A172 (cell line): ENCODE measurements at places on chromosomes 4 and X. TPM values are rescaled to one million over a fixed set of nuclear protein-coding genes. Genes with fewer than 3 reads are reported as not detected.
A peak's percentile ranks its signal among the peaks of the same experiment; 100 is the strongest.

Gene BEND2
- 1.4 and 2.6 TPM in 2 replicates for total RNA-seq

Gene CCNB3
- 0.19 TPM in 1 of 2 replicates, not detected in the other for total RNA-seq

Gene LGI2
- 0.19 and 0.93 TPM in 2 replicates for total RNA-seq

Gene ARR3
- not detected in 2 replicates for total RNA-seq

GRCh38 chr4:102219129-102219528 is 126.2 kb downstream of the SLC39A8 start:
- DNase-seq, result no peak

DNA sequence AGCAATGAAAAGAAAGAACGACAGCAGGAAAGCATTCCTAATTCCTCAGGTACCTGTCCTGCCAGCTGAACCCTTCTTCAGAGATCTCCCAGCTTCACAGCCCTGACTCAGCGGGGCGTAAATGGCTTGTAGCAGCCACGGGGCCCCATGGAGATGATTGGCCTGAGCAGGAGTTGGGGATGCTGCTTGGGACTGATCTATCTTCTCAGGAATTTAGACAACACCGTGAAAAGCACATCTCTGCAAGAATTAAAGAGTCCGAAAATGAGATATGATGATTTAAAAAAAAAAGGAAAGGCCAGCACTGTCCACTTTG is 22.5 kb upstream of the SLC25A4 start:
- DNase-seq, result no peak

GRCh38 chrX:109190542-109190941 is 291.3 kb downstream of the GUCY2F start:
- DNase-seq, result no peak

DNA sequence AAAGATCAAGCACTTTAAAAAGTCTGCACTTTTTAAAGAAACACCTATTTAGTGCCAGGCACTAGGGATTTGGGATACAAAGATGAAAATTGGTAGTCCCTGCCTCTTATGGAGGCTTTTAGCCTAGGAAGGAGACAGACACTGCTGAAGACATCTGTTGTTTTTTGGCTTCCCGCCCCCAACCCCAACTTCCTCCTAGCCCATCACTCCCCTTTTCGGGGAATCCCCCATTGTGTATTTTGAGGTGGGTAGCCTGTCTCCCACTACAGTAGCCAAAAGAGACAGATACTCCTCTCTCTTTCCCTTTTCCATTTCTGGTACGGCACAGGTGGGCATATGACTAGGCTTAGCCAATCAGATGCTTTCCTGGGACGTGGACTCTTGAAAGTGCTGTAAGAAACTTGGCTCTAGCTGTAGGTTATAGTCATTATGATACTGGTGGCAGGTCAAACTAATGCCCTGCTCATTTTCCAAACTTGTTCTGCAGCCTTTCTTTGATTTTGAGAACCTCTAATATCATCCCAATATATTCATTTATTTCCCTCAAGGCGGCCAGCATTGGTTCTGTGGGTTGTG is 194.6 kb upstream of the RBPJ start:
- no peak for DNase-seq

DNA sequence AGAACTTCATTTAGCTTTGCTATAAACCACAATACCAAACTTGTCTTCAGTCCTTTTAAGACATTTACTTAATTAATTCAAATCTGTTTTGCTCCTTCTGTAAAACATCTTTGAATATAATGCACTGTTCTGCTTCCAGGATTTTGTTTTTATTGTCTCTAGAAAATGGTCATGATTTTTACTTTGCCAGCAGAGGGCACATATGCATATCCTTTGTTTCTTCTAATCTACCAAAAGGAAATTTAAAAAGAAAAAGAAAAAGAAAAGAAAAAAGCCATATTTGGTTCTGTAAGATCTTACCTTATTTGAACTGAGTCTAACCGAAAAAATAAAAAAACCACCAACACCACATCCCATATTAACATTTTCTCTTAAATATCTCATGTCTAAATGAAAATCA is 101.9 kb upstream of the CCSER1 start:
- peak; percentile 7 for DNase-seq

DNA sequence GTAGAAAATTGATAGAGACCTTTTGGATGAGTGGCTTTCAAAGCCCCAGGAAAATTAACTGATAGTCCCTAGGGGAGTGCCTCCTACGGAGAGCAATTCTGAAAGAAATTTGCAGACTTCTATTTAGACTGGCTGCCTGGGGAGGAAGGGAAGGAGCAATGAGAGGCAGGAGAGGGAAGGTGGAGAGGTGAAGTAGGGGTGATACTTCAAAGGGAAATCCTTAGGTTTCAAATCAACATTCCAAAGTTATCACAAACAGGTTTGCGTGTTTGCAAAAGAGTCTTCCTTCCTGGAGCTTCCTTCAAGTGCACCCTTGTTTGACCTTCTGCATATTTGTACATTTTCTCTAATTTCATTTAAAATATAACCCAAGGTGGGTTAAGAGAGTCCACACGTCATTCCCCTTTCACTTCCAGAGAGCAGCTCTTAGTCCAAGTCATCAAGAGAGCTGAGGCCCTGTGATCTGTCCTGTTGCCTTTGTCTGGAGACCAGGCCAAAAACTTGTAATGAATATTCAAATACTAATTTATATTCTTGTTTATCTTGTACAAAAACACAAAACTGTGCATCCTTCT is 157.8 kb downstream of the CLCN4 start:
- DNase-seq, result no peak

DNA sequence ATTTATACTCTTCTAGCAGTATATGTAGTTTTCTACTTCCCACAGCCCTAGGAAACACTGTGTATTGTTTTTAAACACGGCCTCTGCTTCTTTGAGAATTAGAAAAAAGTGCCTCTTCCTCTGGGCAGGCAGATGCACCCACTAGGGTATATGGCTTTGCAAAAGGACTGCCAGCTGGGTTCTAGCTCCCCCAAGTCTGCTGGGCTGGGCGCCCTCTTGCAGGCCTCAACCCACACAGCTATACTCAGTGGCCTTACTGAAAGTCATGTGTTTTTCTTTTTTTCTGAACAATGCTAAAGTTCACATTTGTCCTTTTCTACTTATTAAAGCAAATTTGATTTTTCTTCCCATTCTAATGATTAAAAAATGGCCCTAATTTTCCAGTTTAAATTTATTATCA is 35.5 kb upstream of the BMPR1B start:
- DNase-seq, result no peak

DNA sequence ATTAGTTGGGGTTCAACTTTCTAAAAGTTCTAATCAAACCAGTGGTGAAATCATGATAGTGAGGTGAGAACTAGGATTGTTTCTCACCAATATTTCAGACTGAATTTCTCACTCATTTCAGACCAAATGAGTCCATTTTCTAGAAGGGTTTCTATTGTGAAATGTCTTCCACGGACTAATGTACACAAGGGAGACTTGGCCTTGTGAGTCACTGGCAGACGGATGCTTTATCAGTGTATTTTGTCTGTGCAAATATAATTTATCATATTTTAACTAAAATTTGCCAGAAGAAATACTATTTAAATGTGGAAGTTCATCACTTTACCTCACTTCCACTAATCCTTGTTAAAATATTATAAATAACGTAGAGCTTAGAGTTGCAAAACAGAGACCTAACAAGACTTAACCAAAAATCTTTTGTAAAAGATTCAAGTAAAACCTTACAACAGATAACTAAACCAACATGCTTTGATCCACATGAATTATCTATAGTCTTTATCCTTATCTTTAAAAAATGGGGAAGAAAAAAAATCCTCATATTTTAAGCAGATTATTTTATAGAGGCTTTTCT is 506.0 kb upstream of the FAM241A start:
- no peak for DNase-seq

DNA sequence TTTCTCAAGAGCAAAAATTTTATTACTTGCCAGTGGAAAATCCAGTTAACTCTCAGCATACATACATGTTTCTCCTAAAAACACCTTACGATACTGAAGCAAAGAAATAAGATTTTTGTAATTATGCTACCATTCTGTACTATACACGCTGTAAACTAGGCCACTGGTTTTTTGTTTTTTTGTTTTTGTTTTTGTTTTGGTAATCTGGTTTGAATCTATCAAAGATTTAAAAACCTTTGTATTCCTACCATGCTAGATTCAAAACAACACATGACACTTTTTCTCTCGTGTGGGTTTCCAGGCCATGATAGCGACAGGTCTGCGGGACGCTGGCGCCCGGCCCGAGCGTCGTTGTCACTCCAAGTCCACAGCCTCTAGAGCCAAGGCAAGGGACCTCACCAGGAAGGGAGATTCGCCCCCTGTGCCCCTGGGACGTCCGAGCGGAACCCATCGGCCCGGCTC is 723 bp downstream of the TMEM192 start:
- DNase-seq, result no peak

GRCh38 chrX:40448793-40449192 is 132.0 kb upstream of the ATP6AP2 start:
- no peak for DNase-seq

DNA sequence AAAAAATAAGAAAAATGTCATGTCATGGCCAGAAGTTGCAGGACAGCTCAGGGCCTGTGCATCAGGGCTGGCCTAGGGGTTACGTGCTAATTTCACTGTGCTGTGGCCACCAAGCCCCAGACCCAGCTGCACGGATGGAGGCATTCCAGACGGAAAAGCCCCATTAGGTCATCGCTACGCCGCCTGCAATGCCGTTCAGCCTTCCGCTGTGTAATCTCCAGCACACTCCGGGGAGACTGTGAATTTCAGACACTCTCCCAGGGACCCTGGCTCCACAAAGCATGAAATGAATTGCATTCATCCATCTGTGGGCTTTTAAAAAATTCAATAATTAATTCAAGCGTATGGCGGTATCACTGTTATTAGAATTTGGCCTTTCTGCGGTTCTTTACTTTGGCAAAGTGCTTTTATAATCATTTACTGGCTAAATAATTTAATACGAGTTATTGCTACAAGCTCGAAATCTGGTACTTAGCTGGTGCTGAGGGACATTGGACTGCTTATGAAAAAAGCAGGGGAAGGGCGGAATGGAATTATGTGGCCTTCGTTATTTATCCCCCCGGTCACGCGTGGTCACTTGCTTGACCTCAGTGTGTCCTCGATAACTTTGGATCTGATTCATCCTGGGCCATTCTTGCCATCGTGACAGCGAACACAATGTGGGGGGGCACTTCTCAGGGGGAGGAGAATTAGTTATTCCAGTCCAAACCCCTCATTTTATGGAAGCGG is 9.0 kb upstream of the NSG1 start:
- DNase-seq, result no peak

- no peak for DNase-seq
Observed at GRCh38 chr4:82640540-82640939, 78.8 kb upstream of the TMEM150C start.

DNA sequence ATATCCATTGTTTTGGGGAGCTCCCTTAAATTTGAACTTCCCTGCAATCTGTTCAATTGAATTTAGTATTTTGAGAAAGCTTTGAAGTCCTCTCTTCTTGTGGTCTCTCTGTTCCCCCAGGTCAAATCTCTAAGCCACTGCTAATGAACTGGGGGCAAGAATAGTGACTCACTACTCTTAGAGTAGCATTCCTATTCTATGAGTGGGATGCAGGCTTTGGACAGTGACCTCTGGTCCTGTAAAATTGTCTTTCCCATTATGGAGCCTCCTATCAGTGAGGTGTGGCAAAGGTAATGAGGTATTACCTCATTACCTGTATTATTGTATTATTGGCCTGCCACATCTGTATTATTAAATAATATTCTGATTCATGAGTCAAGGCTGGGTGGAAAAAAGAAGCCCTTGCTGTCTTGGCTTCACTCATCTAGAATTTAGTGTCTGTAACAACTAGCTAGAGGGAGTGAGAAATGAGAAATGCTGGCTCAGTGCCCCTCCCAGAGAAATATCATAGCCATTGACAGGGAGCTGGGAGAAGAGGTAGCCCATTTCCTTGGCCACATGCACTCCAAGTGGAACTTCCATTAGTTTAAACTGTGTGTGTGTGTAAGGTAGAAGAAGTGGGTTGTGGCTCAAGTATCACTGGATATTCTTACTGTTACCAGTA is 393.9 kb upstream of the CTSO start:
- peak; percentile 74 for DNase-seq

DNA sequence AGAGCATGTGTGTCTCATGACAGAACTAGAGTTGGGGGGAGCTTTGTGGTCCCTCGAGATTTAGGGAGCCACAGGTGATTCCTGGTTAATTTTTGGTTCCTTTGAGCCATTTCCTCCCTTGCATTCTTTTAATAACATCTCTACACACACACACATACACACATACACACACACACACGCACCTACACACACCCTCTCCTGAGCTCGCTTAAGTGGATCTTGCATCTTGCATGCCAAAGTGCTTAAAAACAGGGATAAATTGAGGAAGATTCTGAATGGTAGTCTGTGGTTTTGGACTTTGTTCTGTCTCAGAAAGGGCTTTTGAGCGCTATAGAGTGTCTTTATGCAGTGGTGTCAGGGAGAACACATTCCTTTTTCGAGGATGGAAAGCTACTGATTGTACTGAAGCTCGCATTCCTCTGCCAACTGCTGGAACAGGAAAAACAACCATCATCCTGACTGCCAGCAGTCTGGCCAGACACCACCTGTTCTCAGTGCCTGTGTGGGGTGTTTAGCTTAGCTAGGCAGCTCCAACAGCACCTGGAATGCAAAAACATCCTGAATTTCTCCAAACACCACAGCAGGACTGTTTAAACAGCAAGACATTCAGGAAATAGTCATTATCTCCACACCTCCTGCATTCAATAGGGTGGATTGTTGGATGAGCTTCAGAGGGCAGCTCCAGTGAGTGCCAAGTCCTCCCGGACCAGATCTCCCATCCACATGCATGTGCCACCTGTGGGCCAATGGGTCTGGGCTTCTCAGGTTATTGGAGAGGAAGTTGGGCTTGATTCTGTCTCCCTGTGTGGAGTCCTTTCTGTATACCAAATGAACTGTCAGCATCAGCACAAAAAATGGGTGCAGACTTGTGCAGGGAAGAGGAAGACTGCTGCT is 21.9 kb upstream of the IGFBP7 start:
- peak; percentile 27 for DNase-seq

DNA sequence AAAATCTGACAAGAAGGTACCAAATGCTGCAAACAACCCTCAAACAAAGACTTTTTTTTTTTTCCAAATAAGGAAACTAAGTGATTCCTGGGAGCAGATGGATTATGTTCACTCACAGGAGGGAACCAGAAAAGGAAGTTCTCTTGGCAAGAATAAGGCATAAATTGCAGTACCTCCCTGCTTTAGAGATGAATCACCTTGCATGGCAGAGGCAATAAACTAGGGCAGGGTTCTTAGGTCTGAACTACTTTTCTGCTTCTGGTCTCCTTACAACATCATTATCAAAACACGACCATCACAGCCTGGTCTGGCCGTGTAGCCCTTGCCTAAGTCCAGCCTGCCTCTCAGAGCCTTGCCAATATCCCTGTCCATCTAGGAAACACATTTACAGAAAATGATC is 6.3 kb downstream of the TMEM31 start:
- peak; percentile 54 for DNase-seq

- DNase-seq, result no peak
Observed at GRCh38 chrX:41096339-41096955, 11.2 kb downstream of the USP9X start.

GRCh38 chr4:26273616-26273980 is 47.2 kb upstream of the RBPJ start:
- no peak for DNase-seq

DNA sequence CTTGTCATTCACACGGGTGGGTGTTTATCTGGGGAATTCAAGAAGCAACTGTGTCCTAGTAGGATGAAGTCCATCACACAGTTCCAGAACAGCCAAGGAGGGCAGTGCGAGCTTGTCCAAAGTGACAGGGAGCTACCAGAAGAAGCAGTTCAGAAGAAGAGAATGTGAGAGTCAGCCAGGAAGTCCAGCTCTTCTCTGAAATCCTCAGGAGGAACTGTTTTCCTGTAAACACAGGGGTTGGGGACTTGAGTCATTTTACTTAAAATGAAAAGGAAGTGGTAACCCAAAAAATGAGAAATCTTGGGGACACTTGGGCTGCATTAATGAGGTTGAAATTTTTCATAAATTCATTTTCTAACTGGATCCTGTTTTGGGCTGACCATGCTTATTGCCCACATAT is 8.2 kb upstream of the TLR10 start:
- no peak for DNase-seq
